ENCODE measurements at places on chromosomes 2 and 18. TPM values are rescaled to one million over a fixed set of nuclear protein-coding genes. Genes with fewer than 3 reads are reported as not detected.

LYG2 gene
- not detected for total RNA-seq

DNA sequence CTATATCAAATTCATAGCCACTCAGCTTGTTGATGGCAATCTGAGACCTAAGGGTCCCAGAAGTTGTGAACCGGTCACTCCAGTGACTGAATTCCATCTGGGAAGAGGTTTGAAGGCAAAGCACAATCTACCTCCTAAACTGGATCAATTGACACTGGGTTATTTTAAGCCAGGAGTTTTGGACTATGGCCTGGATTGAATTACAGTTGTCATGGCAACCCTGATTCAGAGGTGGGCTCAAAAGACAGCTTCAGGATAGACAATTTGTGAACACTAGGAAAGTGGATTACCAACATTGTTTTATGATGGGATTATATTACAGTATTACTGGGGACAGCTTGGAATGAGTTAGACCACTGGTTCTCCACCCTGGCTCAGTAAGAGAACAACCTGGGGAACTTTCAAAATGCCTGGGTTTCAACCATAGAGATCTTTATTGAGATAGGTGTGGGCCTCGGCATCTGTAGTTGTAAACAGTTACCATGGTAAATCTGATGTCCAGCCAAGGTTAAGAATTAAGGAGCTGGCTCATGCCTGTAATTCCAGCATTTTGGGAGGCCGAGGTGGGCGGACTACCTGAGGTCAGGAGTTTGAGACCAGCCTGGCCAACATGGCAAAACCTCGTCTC is 58.8 kb downstream of the MFSD6 start:
- H3K4me1 ChIP-seq: peaks cover 39% of the 10 kb centered on the region
- H3K27me3 ChIP-seq: no peaks in the 10 kb centered on the region
- no peak for DNase-seq
- no peak overlapping the region for H3K4me3 ChIP-seq

GRCh38 chr2:47437287-47437686 is 34.3 kb downstream of the MSH2 start:
- no peaks in the 10 kb centered on the region for H3K4me1 ChIP-seq
- DNase-seq: no peak
- H3K27ac ChIP-seq: no peak overlapping the region
- H3K27me3 ChIP-seq: no peaks in the 10 kb centered on the region

- H3K36me3 ChIP-seq: no peaks in the 10 kb centered on the region
- peak; percentile 39 for DNase-seq
- no peaks in the 10 kb centered on the region for H3K4me1 ChIP-seq
- H3K4me3 ChIP-seq: no peak overlapping the region
- no peak overlapping the region for H3K27ac ChIP-seq
These were observed 306.3 kb upstream of the HS6ST1 start for GRCh38 chr2:128624956-128625355.

DNA sequence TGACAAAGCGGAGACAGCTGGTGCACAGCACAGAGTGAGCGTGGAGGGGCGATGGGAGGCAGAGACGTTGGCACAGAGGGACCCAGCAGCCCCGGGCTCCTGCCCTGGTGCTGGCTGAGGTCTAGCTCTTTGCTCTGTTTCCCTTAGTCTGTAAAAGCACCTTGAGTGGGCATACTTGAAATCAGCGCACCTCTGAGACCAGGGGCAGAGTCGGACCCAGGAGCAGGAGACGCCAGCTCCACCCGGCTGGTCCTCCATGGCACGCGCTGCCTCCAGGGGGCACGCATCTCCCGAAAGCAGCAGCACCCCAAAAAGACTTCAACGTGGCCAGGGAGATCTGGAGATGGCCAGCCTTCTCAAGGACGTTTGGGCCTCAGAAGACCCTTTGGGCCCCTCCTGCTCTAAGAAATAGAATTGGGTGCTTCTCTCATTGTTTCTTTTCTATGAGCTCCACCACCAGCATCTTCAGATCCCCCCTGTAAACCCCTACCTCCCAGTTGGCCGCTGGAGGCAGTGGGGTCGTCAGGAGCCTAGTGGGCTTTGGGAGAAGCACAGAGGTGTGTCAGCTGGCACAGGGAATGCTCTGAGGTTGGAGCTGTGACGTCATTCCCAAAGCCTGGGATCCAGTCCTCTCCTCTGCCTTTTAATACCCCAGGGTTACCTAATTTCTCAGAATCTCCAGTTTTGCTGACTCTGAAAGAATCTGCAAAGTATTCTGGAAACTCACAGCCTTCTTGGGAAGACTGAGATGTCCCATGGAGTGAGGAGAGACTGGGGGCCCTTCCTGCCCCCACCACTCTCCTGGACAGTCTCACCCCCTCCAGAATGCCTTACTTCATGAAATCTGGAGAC is 58.9 kb downstream of the CIB4 start:
- H3K4me1 ChIP-seq: no peaks in the 10 kb centered on the region
- peaks cover 24% of the 10 kb centered on the region for H3K27me3 ChIP-seq
- no peaks in the 10 kb centered on the region for H3K36me3 ChIP-seq
- peak; percentile 44 for DNase-seq

GRCh38 chr2:204116159-204116792 is 179.7 kb downstream of the ICOS start:
- H3K4me3 ChIP-seq: no peak overlapping the region
- H3K4me1 ChIP-seq: no peaks in the 10 kb centered on the region
- H3K27me3 ChIP-seq: no peaks in the 10 kb centered on the region
- no peak for DNase-seq
- H3K27ac ChIP-seq: peak overlapping the region; percentile 64

Measured in sigmoid colon (tissue), 7 donors.